ENCODE measurements at places on chromosomes 2 and 18. TPM values are rescaled to one million over a fixed set of nuclear protein-coding genes. Genes with fewer than 3 reads are reported as not detected.

Gene REG3G
- 0.33 TPM for total RNA-seq

Gene TMEM37
- 16.4 TPM for total RNA-seq

Gene SCLY
- total RNA-seq, result 21.4 TPM

Gene COL4A4
- total RNA-seq, result 1.9 TPM

Data from type B pancreatic cell (in vitro differentiated cells).